ENCODE measurements at places on chromosomes 16 and 17.

DNA sequence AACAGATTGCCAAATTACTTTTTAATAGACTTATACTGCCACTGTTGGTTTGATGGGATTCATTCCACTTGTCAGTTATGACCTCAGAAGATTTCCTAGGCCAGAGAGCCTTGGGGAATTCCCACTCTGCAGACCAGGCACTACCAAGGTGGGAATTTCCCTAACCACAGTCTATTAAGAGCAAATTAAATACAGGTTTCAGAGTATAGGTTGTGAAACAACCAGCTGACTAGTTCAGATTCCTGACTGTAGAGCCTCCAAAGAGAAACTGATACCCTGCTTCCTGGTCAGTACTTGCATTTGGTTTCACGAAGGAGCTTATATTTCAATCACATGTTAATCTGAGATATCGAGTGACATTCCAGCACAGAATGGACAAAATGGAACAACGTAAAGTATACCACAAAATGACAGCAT is 186.5 kb downstream of the STX8 start:
- no peak for DNase-seq

DNA sequence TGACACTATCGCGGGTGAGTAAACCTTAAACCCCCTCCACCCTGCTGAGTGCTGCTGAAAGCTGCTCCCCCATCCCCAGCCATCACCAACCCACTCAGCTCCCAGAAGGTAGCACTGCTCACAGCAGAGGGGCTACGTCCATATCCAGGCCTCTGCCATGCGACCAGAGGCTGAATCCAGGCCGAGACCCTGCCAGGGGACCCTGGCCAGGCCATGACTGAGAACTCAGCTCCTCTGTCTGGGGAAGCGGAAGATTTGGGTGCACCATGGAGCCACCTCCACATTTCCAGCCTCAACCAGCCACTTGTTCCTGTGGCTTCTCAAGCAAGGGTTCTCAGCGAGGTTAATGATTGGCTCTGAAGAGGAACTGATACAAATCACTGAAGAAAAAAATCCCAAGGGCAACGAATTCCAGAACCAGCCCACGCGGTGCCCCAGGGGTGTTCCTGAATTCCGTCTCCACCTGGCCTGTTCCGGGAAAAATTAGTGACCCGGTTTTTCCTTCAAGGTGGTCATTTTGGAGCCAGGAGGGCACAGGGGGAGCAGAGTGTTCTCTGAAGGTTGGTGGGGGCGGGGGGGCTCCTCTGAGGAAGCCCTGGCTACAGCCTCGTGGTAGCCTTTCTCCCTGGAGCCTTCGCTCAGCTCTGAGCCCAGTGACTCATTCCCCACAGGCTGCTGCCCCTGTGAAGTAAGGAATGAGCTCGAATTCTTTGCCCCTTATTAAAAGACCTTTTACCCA is 9.3 kb upstream of the SLC16A5 start:
- DNase-seq, result no peak

DNA sequence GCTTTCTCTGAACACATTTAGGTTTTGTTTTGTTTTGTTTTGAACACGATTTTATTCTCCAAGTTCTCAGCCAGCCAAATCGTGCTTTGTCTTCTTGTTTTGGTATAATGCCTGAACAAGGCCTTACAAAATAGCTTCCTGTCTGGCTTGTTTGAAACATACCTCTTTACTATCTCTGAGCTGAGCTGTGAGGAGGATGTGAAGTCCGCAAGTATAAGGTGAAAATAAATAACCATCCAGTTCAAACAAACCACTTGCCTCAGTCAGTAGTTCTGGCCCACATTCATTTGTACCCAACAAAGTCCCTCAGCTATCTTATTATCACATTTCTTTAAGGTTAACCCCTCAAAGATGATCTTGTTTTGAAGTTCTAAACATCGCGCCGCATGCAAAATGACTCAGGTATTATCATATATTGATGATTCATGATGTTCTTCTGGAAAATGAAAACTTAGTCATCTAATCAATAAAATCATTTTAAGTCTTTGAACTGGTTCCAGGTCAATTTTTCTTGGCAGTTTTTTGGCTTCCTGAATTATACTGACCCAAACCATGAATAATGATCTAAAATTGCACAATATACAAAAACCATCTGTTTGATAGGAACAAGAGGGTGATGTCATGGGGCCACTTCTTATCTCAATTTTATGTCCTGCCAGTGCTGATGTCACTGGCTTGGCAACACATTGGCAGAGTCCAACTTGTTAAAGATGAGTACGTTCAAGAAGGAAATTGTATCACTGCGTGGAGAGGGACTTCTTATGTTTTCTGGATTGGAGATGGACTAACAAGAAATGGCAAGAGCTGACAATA is 694.3 kb downstream of the KCNJ2 start:
- no peak for DNase-seq

DNA sequence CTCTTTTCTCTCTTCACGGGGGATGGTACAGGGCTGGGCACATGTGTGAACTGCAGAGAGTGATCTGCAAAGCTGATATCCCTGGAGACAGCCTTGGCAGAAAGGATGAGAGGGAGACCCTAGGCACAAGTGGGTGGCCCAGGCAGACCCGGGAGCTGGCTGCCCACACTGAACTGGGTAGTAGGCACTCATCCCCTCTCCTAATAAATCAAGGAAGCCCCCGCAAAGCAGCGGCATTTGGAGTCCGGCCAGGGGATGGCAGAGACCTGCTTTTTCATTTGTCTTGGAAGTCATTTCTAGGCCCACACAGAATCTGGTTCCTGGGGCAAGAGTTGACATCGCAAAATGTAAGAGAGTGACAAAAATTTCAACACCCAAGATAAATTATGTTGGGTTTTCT is 3.0 kb upstream of the TFAP4 start:
- DNase-seq, result no peak

DNA sequence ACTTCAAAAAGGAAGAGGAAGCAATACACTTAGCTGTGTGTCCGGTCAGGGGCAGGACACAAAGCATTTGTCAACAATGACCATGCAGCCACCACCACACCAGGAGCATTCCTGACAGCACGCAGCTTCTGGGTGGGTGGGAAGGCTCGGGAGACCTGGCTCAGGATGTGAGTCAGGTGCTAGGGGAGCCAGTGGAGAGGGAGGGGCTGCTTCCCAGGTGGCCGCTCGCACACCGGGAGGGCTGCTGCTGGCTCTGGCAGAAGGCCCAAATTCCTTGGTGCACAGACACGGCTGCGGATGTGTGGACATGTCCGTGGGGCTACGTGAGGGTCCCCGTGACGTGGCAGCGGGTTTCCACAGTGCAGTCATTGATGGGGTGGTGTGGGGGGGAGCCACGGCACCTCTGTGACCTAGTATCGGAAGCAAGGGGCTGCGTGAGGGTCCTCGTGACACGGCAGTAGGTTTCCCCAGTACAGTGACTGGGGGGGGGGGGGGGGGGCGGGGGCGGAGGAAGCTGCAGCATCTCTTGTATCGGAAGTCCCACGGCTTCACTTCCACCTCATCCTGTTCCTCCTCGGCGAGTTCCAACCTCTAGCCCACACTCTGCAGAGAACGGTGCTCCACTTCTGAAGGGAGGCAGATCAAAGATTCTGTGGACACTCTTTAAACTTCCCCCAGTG is 112.8 kb downstream of the ZNF778 start:
- no peak for DNase-seq

DNA sequence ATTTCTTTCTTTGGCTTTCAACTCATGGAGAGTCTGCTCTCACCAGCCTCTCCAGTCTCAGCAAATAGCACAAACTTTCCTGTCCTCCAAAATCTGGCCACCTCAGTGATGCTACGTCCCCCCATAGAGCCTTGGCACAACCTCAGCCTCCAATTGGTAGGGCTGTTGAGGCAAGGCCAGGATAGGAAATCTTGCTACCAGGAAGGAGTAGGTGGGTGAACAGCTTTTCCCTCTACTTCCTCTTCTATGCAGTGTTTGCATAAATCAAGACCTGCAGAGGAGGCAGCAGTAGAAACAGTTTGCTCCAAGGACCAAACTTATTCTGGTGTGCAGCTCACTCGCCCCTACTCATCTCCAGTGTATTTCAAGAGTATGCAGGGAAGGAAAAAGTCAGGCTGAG is 701 bp upstream of the DPEP2 start:
- DNase-seq, result no peak

DNA sequence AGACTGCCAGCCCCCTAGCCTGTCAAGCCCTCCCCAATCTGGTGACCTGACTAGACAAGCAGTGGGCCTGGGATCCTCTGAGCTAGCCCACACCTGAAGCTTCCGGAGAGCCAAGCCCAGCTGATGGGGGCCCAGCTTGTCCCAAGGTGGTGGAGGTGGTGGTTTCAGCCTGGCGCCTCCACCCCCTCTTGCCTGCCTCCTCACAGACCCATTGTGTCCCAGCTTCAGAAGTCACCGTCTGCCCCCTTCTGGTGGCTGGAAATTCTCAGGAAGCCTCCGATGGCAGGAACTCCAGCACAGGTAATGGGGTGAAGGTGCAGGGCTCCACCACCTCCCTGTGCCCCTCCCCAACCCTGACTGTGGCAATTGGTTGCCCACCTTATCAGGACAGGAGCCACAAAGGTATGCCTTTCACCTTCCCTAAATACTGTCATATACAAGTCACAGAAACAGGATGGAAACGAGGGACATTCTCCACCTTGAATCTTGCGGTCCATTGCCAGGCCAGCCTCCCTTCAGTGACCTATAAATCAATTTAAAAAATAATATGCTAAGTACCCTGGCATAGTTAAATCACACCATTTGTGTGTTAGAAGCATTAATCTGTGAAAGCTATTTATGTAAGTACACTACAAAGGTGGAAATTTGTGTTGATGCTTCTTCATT is 66.0 kb upstream of the ZNF423 start:
- no peak for DNase-seq

DNA sequence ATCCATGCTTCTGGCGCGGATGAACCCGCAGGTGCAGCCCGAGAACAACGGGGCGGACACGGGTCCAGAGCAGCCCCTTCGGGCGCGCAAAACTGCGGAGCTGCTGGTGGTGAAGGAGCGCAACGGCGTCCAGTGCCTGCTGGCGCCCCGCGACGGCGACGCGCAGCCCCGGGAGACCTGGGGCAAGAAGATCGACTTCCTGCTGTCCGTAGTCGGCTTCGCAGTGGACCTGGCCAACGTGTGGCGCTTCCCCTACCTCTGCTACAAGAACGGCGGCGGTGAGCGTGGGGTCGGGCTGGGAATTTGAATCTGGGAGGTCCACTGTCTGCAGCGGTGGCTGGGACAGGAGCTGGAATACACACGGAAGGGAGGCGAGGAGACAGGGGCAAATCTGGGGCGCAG is 904 bp downstream of the SLC6A2 start:
- DNase-seq, result no peak

GRCh38 chr17:83037084-83037873 is 42.1 kb upstream of the METRNL start:
- DNase-seq, result no peak

DNA sequence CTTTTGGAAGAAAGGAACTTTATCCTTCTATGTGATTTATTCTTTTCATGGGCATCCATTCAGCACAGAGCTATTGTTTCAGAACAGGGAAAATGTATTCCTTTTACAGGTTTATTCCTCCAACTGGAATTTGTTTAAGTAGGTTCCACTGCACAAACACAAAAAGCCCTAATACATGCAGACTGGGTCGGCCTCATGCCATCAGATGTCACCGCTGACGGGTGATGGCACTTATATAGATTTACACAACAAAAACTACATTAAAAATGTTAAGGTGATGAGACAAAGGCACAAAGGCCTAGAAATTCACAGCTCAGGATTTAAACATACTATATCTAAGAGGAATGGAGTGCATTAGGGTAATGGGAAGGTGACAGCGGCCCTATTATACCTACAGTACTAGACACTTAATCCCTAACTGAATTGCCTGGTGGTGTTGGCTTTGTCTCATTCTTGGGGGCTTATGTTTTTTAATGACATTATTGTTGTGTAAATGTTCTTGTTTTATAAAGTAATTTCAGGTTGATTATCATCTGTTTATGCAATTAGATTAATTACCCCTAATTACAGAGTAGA is 276.4 kb upstream of the PSMD7 start:
- no peak for DNase-seq

GRCh38 chr17:68776451-68776850 is 175.3 kb upstream of the FAM20A start:
- no peak for DNase-seq

DNA sequence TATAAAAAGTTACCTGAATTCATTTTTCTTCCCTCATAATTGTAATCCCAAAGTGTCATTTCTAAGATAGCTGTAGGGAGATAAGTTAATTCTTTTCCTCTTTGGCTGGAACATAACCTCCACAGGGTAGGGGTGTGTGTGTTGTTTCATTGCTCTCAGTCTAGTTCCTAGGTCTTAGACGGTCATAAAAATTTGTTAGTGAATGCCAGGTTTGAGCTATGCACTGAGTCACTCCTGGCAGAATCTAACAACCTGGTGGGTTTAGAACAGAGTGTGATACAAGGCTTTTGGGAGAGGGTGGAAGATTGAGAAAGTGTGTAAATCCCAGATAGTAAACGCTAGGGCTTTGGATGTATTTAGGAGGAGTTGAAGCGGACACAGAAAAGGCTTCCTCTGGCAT is 894 bp upstream of the PHKG2 start:
- no peak for DNase-seq

DNA sequence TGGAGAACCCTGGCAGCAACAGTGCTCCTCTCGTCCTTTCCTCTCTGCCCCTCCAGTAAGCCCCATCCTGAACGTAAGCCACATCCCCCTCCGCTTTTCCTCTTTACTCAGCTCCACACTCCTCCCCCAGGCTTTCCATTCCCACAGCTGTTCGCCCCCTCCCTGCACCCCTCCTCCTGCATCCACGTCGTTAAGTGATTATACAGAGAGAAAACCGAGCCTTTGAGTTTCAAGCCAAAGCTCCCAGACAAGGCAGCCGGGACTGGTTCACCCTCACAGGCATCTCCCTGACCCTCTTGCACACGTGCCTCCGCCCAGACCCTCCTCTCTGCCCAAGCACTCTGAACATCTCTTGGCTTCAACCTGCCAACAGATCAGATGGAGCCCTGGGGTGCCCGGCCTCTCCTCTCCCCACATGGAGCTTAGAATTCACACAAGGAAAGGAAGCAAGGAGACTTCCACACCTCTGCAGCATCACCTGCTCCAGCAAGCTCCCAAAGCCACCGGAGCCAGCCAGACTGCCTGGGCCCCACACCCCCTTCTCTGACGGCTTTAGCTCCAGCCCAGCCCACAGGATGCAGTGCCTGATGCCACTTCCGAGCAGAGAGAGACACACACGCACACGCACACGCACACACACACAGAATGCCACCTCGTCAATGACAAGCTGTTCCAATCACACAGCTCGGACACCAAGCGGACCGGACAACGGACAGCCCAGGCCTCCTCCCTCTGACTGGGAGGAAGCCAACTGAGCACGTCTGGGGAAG is 99.9 kb upstream of the CCL2 start:
- DNase-seq, result no peak

DNA sequence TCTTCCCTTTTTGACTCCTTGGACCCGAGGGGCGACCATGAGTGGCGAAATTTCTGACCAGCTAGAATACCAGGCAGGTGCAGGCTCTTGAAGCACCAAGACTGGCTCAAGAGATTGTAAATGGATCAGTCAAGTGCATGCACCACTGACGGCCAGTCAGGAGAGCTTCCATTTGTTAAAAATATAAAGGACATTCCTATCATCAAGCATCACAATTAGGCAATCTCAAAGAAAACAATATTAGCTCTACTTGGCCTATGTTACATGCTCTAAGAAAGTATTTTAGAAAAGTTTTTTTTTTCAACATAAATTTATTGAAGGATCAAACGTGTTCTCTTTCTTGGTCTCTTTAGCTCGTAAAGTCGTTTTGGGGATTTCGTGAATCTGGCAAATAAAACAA is 1.5 kb upstream of the PRKCA start:
- no peak for DNase-seq

- no peak for DNase-seq
These were observed 197.2 kb downstream of the RGS9 start for GRCh38 chr17:65334406-65334805.

GRCh38 chr17:74951065-74951464 is 15.4 kb downstream of the OTOP3 start:
- no peak for DNase-seq

GRCh38 chr16:1069154-1069553 is 3.4 kb upstream of the SSTR5 start:
- no peak for DNase-seq
